ENCODE measurements at places on chromosomes 2 and 18.

DNA sequence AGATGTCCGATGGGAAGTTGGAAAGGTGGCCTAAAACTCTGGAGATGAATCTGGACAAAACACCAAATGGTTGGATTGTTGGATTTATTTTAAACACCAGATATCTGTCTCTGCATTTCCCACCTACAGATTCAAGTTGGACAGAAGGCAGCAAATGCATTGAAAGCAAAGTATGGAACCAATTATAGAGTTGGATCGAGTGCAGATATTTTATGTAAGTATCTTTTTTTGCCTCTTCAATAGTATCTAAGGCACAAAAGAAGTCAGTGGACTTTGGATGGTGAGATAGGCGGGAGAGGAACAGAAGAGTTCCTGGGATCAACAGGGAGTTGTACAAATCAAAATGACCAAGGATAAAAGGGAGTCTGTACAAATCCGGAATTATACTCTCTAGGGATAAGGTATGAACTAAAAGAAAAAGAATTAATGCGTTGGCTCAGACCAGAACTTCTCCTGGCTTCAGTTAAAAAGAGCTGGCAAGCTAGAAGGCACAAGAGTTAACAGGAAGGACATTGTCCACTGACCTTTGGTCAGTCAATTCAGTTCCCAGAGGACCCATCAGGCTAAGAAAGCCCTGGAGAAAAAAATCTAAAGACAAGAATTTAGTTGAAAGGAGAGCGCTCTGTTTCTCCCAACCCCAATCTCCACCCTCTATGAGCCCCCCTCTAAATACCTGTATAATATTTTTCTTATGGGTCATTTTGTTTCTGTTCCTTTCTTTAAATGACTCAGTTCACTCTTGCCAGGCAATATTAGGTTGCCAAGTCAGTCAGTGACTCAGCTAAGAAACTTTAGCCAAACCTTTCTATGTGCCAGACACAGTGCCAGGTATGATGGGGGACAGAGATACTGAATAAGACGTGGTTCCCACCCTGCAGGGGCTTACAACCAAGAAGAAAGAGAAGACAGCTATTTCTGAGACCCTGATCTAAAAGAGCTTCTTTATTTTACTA is 29.1 kb downstream of the CPO start:
- DNase-seq, result no peak

DNA sequence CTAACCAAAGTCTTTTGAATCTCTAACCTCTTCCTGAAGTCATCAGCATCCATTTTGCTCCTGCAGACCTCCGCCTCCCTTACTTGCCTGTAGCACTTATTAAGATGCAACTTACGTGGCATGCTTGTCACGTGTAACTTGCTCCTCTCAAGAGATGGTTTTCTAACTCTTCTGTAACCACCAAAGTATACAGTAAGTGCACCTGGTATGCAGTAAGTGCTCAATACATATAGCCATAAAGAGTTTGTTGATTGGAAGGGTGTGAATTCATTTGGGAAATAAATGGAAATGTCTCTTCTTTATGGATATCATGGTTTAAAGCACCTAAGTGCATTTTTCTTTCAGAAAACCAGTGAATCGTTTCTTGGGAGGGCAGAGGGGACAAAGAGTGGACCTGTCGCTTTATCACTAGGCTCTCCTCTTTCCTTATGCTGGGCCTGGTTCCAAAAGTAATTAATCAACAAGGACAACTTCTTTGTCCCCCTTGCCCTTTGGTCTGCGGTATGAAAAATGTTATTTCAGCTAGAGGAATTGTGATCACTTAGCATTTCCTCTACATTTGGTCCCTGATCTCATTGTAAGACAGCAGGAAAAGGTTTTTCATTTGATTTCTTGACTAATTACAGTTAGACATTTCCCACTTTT is 370.0 kb upstream of the SPRED2 start:
- no peak for DNase-seq

- DNase-seq, result no peak
Observed at GRCh38 chr2:133130548-133131246, 437.6 kb downstream of the NCKAP5 start.

DNA sequence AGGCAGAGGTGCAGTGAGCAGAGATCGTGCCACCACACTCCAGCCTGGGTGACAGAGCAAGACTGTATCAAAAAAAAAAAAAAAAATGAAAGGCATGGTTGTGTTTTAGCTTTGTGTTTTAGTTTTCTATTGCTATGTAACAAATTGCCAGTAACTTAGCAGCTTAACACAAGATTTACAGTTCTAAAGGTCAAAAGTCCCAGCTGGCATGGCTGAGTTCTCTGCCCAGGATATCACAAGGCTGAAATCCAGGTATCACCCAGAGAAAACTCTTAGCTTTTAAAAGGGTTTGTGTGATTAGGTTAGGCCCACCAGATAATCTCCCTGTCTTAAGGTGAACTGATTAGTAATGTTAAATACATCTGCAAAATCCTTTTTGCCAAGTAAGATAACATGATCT is 107.7 kb upstream of the YPEL5 start:
- no peak for DNase-seq

DNA sequence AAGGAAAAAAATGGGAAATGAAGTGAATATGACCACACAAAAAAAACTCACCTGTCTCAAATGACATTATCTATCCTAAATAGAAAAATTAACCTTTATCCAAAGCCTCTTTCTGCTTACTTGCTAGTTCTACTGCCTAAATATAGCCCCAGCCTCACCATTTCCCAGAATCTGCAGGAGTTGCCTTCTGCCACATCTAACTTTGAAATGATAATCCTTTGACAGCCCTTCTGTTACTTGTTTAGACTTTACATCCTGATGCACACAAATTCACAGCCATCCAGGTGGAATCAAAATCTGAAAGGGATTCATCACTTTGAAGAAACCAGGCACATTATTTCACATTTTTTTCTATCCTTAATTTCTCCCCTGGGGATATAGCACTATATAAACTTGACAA is 1356.2 kb upstream of the NXPH2 start:
- DNase-seq, result no peak

DNA sequence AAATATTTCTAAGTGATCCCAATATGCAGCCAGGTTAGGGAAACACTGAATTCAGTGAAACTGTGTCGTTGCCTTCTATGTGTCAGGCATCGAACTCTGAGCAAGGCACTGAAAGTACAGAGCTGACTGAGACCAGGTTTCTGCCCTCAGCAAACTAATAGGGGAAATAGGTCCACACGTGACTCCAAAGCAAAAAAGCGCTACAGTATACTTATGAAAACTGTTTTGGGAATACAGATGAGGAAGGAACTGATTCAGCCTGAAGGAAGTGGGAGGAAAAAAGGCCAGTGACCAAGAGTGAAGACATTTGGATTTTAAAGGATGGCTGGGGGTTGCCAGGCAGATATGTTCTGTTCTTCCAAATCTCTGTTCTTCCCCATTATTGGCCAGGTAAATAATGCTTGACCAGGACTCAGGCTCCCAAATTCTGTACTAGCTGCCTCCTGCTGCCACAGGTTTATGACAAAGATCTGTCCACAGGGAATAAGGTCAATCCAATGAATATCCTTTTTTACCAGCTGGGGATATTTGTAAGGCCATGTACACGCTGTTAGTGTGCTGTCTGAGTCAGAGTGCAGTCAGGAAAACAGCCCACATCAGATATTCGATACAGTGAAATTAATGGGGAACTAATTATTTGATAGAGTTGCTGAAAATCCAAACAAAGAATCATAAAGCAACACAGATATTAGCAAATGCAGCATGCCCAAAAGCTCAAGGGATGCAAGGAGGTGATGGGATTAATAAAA is 24.5 kb upstream of the INPP4A start:
- DNase-seq, result no peak

DNA sequence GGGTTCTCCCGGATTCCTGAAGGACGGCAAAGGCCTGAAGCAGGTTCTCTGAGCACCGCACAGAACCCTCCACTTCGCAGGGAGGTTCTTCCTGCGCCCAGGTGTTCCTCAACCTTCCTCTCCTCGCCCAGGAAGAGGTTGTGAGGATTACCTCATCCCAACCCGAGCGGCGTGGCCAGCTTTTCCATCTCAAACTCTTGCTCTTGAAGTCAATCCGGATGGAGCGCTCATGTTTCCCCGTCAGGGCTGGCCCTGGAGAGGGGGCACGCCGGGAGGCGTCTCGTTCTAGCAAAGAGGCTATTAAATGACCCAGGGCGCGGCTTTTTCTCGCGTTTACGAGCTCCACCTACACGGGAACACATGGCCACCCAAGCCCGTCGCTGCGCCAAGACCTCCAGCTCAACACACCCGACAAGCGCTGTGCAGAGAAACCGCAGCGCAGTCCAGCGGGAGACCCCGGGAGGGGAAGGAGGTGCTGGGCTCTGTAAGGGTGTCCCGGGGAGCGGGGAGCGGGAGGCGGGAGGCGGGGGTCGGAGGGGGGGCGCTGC is 540 bp upstream of the RAB10 start:
- DNase-seq, result no peak

DNA sequence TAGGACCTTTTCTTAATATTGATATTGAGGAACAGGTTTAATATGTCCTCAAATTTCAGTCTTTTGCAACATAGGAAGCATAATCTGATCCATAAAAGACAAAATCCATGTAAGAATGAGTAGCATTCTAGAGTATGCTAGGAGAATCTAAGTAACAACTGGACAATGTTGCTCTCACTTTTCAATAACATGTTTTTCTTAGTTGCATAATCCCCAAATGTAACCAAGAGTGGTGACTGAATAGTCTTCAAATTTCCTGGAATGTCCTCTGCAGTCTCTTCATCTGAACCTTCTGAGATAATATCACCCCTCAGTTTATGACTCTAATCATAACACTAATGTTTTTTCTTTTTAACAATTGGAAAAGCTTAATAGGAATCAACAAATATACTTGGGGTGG is 110.0 kb upstream of the ZEB2 start:
- DNase-seq, result no peak

DNA sequence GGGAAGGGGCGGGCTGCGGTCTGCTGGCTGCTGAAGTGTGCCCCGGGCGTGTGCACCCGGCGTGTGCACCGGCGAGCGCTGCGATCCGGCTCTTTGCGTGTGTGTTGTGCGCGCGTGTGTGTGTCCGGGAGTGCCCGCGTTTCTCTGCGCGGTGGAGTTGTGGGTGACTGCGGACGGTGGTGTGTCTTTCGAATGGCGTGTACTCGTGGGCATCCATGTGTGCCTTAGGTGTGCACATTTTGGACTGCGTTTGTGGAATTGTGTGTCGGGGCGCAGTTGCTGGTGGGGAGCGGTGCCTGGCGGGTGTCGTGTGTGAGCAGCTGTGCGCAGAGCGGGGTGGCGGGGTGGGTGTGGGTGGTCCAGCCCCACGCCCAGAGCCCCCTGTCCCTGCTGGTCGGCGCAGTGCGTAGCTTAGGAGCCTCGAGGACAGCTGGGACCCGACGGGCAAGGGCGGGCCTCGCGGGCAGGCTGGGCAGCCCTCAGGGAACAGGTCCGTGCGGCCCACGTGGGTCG is 533 bp downstream of the HPCAL1 start:
- no peak for DNase-seq

DNA sequence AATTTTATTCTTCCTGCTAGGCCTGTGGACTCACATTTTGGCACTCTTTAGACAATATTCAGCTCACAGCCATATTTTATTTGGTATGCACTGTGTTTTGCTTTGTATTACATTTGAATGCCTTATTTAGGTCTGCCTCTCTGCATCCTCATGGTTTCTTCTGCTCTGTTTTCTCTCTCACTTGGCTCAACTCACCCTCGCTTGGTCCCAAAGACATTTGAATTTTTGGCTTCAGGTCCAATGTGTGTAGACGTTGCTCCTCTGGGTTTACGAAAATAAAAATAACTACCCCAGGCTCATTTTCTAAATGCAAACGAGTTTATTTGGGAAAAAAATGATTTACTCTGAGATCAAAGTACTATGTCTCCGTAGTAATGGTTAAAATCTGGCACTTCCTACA is 91.1 kb upstream of the REG3A start:
- no peak for DNase-seq

DNA sequence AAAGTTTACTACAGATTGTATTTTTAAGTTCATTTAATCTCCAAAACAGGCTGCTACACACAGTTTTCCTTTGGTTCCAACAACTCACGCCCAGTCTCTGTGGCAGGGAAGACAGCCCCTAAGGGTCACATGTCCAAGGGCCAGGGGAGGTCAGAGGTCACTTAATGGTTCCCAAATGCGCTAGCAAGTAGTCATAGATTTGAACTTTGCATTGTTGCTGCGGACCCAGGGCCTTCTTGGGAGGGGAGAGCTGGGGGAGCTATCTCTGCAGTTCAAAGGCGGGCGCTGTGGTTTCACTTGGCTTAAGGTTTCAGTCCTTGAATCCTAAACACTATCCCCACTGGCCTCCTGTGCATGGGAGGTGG is 74.8 kb upstream of the ZNF532 start:
- DNase-seq, result no peak

GRCh38 chr2:158217593-158217992 is 115.9 kb downstream of the UPP2 start:
- no peak for DNase-seq

GRCh38 chr2:216113572-216113971 is 4.4 kb downstream of the XRCC5 start:
- no peak for DNase-seq

Data from activated CD4-positive, alpha-beta T cell treated with anti-CD3 and anti-CD28 coated beads for 36 hours (primary cell).